ENCODE measurements at places on chromosomes 6 and 20.
A peak's percentile ranks its signal among the peaks of the same experiment; 100 is the strongest.

- DNase-seq: no peak
These were observed 49.2 kb downstream of the GMDS start for GRCh38 chr6:2196079-2196679.

- DNase-seq: peak; percentile 33
These were observed 12.9 kb upstream of the GFOD1 start for GRCh38 chr6:13500264-13500663.

DNA sequence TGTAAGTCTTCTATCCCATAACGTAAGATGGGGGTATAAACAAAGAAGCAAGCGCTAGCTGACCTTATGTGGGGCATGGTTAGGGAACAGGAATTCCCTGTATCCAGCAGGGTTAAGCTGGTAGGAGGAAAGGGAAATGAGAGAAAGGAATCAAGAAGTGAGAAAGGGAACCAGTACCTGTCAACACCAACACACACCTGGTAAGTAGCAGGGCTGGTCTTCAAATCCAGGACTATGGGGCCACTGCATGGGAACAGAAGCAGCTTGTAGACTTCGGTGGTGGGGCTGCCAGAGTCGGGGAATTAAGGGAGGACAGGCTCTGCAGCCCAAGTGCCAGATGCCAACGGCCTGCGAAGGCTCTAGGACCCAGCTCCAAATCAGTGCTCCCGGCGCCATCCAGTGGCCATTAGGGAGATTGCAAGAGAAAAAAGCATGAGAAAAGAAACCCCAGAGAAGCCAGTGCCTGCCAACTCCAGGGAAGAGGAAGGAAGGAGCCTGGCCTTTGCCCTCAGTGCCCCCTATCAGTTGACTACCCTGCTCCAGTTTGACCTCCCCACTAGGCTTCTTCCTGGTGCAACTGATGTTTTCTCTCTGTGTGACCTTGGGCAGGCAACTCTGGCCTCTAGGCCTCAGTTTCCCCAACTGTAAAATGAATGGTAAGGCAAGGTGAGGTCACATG lies 15.8 kb upstream of the RBPJL start:
- peak; percentile 81 for DNase-seq

DNA sequence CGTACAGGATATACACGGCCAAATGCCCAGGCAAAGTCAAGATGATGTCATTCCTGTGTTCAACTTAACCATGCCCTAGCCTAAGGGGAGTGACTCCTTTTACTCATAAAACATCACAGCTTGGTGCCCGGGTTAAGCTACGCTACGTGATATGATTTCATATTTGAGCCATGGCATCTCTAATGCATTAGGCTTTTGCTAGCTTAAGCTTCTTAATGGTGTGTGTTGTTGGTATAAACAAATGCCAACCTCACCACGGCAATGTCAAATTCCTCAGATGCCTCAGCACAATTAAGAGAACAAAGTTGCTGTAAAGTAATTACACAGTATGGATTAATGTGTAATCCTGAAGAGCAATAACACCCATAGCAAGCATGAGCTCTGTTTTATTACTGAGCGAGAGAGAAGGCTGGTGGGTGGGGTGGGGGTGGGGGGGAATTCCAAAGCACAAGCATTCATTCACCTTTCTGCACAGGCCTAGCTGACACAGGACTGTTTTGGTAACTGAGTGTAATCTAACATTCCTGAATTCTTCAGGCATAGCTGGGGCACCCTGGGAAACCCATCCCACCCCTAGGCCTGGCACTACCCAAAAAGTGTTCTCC lies 44.7 kb upstream of the CNKSR3 start:
- peak; percentile 60 for DNase-seq

DNA sequence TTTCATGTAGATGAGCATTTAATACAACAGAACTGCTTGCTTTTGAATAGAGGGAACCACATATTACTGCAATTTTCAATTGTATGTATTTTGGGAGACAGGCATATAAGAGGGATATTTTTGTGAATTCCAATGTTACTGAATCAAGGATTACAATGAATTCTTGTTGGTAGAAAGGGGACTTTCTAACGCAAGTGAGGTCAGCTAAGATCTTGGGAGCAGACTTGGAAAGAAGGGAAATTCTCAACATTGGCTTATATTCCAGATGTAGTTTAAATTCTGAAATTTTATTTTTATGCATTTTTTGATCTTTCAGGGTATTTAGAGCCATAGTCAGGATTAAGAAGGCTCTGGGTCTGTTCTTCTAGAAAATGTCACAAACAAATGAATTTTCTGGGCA lies 43.3 kb upstream of the CTAGE9 start:
- no peak for DNase-seq

GRCh38 chr20:9051508-9051907 lies 17.4 kb upstream of the PLCB4 start:
- DNase-seq: peak; percentile 88

GRCh38 chr6:113629256-113629655 lies 227.9 kb upstream of the MARCKS start:
- DNase-seq: no peak

DNA sequence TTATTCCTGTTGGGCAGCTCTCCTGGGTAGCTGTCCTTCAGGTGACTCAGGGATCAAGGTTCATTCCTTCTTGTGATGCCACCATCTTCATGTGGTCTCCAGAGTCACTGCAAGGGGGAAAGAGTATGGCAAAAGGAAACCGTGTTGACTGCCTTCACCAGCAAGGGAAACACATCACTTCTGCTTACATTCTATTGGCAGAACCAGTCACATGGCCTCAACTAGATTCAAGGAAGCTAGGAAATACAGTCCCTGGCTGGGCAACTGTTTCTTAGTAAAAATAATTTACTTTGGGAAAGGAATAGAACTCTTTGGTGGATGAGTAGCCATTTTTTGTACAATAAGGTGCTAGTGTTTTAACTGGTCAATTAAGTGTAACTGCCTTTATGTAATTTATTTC lies 5.3 kb downstream of the ANKRD6 start:
- DNase-seq: no peak

DNA sequence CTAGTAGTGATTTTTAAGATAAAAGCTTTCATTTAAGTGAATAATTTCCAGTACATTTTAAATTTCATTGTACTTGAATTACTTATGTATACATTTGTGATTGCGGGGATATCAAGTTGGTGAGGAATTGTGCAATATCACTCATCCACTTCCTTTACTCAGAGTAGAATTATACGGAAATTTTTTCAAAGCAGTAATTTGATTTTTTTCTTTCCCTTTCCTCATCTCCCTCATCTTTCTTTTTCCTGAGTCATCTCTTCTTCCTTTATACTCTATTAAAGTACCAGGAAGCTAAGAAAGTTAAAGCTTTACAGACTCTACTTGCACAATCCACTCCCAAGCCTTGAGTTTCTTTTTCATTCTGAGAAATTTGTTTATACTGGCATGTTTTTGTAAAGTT lies 60.9 kb upstream of the DEFB112 start:
- DNase-seq: no peak

- no peak for DNase-seq
These were observed 366.3 kb downstream of the RFPL4B start for GRCh38 chr6:112713402-112713801.

- DNase-seq: no peak
These were observed 70.2 kb downstream of the BMP2 start for GRCh38 chr20:6837730-6838129.

DNA sequence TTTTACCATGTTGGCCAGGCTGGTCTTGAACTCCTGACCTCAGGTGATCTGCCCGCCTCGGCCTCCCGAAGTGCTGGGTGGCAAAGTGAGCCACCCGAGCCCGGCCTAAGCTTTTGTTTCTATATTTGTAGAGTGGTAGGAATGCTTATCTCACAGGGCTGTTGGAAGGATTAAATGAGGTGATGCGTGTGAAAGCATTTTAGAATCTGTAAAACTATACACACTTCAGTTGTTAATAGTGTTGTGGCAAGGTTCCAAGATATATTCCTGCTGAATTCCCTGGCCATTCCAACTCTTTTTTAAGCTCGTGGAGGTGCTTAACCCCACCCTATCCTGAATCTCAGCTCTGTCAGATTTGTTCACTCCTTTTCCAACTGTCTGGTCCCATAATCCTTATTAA lies 89.9 kb upstream of the AKIRIN2 start:
- no peak for DNase-seq

DNA sequence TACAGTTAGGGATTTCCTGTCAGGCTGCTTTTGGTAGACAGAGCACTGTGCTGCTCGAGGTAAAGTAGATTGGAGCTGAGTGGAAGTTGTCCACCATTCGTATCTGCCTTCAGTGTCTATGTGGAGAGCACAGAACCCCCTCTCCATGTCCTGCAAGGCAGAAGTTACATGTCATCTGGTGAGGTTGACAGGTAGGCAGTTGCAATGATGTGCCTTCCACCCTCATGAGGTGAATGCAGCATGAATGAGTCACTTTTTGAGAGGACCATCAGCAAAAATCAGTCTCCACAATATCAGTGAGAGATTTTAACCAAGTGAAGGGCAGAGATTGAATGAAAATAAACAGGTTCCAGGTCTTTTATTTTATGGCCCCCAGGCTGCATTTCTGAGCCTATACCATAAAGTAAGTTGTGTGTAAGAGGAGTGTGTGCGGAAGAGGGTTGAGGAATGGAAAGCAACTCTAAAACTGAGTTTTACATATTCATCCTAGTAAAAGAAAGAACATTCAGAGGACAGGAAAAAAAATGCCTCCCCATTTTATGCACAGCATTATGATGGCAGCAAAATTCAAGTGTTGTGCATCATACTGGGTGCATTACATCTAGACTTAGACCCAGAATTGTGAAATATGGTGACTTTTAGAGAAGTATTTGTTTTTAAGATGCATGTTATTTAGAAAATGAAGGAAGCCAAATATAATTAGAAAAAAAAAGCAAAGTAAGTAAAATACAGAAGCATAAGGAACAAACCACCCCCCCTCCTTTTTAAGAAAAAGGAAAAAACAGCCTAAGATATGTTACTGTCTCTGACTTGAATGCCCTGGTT lies 15.8 kb downstream of the TRAPPC3L start:
- DNase-seq: no peak

DNA sequence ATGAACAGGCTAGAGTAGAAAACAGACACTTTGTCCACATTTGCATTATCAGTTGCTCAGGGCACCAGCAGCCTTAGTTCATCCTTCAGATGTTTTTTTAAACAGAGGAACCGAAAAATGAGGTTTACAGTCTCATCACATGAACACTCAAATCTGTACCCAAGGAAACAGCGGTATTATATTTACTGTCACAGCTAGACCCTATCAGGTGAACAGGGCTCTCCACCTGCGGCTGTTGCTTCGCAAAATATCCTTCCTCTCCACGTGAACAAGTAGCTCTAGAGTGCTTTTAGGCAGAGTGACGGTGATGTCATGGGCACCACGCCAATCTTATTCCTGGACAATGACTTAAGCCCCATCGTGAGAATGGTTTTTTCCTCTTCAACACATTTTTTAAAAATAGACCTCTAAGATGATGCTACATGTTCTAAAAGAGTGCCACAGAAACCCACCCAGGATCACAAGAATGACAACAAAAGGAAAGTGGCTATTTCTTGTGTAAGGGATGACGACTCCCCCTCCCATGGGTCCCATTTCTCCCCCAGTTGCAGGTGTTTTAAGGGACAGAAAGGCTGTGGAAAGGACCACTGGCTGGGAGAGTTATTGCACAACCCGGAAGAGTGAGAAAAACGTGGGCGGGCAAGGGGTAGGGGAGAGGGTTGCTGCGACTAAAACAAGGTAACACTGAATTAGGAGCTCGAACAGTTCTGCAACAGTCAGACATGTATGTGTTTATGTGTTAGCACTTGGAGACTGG lies 77.7 kb downstream of the EFHC1 start:
- DNase-seq: peak; percentile 51

- DNase-seq: no peak
These were observed 105.6 kb downstream of the FOXC1 start for GRCh38 chr6:1715336-1715735.

DNA sequence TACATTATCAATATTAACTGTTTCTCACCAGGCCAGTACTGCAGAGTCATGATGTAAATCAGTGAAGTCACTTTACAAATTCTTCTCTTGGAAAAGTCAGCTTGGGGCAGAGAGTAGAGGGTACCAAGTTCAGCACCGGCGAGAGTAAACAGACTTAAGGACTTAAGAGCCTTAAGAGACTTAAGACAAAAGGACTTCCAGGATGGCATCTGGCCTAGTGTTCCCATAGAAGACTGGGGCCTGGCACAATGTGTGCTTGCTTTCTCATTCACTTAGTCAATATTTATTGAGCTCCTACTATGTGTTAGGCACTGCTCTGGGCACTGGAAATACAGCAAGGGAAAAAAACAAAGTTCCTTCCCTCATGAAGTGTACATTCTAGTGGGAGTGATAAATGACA lies 1.4 kb upstream of the SNPH start:
- DNase-seq: no peak

- DNase-seq: no peak
These were observed 37.9 kb downstream of the PLCG1 start for GRCh38 chr20:41175201-41175651.

DNA sequence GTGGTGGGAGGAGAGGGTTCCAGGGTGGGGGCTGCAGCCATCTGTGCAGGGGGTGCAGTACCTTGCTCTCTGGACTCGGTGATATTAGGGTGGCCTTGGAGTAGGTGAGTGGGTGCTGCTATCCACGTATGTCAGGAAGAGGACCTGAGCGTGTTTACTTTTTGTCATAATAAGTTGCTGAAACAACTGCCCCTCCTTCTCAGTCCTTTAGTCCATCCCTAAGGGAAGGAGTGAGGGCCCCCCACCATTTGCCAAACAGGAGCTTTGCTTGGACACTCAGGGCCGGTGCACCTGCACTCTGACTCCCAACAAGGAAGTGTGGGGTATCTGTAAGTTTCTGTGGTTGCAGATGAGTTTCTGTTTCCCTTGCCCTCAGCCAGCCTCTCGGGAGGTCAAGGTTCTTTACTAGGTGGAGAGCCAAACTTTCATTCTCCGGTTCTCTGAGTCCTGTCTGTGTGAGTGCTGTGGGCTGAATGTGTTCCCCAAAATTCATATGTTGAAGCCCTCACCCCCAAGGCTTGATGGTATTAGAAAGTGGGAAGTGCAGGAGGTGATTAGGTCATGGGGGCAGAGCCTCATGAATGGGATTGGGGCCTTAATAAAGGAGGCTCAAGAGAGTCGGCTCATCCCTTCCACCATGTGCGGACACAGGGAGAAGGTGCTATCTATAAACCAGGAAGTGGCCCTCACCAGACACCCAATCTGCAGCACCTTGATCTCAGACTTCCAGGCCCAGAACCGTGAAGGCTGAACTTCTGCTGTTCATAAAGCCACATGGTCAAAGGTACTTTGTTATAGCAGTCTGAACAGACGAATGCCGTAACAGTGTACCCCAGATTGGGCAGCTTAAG lies 19.6 kb upstream of the CCR6 start:
- no peak for DNase-seq

DNA sequence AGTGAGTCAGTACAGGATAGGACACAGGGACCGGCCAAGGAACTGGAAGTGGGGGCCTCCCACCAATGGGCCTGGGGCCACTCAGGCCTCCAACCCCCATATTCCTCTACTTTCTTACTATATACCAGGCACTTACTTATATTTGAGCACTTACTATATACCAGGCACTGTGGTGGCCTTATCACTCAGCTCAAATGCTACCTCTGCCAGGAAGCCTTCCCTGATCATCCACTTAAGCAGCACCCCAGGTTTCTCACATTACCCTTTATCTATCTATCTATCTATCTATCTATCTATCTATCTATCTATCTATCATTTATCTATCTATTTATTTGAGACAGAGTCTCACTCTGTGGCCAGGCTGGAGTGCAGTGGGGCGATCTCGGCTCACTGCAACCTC lies 12.3 kb upstream of the UBE2V1 start:
- no peak for DNase-seq
